Tibial artery (tissue), 4 donors: ENCODE measurements at places on chromosomes 12 and 14.
A peak's percentile ranks its signal among the peaks of the same experiment; 100 is the strongest.

- DNase-seq, result no peak
Measured at GRCh38 chr14:50784683-50785456, 46.1 kb downstream of the NIN start.

DNA sequence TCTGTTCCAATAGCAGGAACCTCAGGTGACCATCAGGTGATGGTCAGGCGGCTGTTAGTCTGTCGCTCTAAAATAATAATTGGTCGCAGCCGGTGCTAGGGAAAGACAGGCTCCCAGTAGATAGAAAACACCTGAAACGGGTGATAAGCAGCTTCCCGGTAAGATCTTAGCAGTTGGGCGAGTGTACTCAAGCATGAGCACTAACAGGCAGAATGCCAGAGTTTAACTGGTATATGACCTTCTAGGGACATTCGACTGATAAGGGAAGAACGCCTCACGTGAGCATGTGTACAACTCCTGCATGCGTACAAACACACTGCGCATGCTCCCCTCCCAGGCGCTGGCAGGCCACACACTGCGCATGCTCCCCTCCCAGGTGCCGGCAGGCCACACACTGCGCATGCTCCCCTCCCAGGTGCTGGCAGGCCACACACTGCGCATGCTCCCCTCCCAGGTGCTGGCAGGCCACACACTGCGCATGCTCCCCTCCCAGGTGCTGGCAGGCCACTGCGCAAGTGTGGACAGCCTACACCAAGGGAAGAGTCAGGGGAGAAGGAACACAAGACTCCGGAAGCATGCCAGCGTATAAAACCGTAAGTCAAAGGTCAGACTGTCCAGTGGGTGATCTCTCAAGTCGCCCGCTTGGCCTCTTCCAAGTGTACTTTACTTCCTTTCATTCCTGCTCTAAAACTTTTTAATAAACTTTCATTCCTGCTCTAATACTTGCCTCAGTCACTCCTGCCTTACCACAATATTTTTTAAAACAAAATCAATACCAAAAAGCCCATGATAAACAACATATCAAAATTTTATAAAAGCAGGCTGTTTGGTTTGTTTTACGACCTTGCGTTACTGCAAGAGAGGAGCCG is 24.5 kb downstream of the GPRC5D start:
- no peak for DNase-seq

GRCh38 chr14:38866461-38866860 is 236.6 kb downstream of the SEC23A start:
- no peak for DNase-seq

DNA sequence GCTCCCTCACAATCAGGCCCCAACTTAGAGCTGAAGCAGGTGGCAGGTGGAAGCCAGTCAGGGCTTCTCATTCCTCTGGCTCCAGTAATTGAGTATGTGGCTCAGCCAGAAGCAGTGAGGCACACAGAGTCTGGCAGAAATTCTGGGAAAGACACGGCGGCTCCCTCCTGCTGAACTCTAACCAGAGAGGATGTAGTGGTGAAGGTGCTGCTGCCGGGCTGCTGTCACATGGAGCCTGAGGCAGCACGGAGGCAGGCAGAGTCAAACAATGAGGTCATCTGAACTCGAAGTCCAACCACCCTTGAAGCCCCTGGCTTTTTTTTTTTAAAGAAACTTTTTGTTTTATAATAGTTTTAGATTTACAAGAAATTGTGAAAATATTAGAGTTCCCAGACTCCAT is 33.4 kb upstream of the SMOC1 start:
- no peak for DNase-seq

GRCh38 chr14:95523051-95523814 is 6.8 kb upstream of the SYNE3 start:
- DNase-seq, result no peak

DNA sequence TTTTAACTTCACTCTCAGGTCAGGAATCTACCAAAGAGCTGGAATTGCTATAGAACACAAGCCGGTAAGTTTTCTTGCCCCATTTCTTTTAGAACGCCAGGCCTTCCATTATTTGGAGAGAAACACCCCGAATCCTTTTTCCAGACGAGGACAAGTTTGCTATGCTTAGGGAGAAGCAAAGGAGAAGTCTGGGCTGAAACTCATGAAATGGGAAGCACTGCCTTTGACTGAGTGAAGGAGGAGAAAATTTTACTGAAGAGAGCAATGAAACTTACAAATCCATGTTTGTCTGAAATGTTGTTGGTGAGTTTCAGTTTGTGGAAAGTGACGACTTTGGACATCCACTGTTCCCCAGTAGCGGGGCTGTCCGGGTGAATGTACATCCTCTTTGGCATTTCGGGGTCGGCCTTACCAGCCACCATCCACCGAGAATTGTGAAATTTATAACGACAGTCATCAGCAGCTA is 3.3 kb downstream of the TBX3 start:
- DNase-seq, result no peak

GRCh38 chr12:89901906-89902642 is 193.4 kb upstream of the ATP2B1 start:
- no peak for DNase-seq

DNA sequence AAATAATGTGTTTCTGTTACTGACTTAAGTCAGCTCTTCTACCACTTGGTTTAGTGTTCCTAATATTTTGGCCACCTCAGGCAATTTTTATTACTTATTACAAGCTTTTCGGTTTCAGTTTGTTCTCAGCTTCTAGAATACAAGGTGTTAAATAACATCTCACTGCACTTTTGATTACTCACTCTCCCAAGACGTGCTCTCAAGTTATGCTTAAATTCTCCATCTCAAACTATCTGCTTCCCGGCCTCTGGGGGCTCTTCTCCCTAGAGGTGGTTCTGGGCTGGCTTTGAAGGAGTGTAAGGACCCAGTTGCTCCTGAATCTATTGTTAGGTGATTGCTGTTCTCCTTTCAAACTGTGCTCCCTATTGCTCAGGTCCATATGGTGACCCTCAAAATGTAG is 193.9 kb upstream of the DDHD1 start:
- DNase-seq, result no peak

GRCh38 chr14:89137526-89138163 is 279.4 kb downstream of the FOXN3 start:
- DNase-seq, result peak; percentile 76

DNA sequence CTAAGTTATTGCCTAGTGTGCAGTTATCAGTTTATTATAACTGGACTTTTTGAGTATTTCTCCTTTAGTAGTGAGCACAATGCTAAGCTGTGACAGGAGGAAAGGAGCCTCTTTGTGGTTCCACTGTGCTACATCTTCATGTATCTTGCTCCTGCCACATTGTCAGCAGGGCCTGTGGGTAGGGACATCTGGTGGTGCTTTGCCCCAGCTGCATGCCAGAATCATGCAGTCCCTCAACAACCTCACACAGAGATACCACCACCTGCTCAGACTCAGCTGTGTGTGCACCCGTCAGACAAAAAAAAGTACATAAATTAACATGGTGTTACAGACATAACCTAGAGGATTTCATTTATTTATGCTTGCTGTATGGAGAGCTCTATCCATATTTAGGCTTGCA is 51.1 kb downstream of the MIS18BP1 start:
- DNase-seq, result no peak

DNA sequence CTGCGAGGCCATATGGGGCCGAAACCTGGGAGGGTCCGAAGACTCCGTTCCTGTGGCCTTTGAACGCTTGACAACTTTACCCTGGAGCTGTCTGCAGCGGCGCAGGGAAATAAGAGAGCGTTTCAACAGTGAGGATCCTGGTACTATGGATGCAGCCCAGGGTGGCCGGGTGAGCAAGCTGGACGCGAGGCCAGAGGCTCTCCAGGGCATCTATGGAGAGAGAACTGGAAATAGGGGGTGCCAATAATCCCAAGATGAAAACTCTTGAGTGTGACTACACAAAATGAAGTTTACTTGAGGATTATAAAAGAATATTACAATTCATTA is 1.1 kb upstream of the ABCC9 start:
- no peak for DNase-seq
